ENCODE measurements at places on chromosomes 3 and 15.

- no peak for DNase-seq
These were observed 187.9 kb downstream of the GHSR start for GRCh38 chr3:172260381-172260780.

- no peak for DNase-seq
These were observed 123.2 kb upstream of the RAP2B start for GRCh38 chr3:153038779-153039178.

DNA sequence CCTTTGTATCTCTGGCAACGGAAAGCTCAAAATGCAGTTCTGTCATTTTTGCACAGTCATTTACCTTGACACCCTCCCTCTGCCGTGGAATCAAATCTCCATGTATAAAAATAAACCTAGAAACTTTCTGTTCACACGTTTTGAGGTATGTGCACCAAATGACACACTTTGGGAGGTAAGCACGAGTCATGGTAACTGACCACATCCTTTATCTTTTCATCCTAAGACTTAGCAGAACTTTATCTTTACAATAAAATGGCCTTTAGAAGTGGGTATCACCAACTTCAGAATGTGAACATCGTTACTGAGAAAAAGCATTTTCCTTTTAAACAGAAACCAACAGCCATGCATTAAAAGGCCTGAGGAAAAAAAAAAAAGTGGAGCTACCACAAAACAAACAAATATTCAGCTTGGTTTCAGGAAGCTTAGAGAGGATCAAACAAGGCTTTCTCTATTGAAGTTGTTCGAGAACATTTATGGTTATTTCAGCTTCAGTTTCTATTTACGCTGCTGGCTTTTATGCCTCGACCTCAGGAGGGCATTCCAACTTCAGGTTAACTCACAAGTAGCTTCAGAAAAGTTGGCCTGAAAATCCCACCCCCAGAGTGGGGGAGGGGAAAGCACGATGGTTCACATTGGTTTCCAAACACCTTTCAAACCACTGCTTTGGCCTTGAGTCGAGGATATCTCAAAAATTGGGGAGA lies 171.1 kb upstream of the ICE2 start:
- peak; percentile 63 for DNase-seq

DNA sequence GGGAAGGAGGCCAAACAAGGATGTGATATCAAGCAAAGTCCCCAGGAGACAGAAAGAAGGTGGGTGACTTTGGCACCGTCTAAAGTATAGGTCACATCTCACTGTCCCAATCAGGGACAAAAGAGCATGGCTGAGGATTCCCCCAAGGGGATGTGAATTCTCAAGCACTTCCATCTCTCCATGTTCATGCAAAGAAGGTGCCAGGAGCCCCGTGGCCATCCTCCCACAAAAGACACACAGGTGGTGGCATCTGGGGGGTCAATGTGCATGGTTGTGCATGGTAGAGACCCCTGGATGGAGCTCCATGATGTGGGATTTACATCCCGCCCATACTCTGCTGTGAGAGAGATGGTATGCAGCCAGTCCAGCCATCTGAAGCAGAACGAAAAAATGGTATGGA lies 145.7 kb upstream of the CTDSPL start:
- no peak for DNase-seq

DNA sequence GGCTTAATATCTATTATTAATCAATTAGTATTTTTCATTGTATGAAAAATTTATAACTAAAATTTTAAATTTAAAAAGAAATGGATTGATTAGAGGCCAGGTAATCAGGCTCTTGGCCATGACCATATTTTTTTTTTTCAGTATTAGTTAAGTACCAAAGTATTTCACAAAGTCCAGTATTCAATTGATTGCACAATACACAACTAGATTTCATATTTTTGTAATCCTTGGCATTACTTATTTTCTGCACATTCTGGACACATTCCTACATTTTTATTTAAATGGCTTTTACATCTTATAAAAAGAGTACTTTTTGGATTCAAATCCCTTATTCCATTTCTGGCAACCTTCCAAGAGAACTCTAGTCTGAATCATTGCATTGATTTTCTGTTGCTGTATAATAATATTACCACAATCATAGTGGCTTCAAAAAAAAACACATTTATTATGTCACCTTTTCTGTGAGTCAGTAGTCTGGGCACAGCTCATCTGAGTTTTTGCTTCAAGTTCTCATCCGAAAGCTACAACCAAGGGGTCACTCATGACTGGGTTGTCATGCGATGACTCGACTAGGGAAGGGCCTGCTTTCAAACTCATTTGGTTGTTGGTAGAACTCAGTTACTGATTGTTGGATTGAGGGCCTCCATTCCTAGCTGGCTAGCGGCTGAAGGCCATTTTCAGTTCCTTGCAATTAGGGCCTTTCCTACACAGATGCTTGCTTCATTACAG lies 90.7 kb downstream of the CNTN6 start:
- DNase-seq = no peak

DNA sequence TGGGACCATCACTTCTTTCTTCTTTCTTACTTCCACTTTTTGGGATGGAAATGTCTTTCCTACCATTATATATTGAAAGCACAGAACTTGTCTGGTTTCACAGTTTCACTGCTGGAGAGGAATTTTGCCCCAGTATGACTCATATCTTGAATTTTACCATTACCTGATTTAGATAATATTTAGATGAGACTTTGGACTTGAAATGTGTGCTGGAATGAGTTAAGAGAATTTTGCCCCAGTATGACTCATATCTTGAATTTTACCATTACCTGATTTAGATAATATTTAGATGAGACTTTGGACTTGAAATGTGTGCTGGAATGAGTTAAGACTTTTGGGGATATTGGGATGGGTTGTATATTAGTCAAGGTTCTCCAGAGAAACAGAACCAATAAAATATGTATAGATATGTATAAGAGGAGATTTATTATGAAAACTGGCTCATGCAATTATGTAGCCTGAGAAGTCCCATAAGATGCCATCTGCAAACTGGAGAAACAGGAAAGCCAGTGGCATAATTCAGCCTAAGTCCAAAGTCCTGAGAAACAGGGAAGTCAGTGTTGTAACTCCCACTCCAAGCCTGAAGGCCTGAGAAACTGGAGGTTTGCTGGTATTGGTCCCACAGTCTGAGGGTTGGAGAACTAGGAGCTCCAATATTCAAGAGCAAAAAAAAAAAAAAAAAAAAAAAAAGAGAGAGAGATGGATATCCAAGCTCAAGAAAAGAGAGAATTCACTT lies 1029.2 kb downstream of the EPHA3 start:
- DNase-seq = no peak

GRCh38 chr3:100779480-100779879 lies 70.2 kb downstream of the TFG start:
- no peak for DNase-seq

GRCh38 chr3:196220991-196221390 lies 4.7 kb downstream of the SLC51A start:
- no peak for DNase-seq

DNA sequence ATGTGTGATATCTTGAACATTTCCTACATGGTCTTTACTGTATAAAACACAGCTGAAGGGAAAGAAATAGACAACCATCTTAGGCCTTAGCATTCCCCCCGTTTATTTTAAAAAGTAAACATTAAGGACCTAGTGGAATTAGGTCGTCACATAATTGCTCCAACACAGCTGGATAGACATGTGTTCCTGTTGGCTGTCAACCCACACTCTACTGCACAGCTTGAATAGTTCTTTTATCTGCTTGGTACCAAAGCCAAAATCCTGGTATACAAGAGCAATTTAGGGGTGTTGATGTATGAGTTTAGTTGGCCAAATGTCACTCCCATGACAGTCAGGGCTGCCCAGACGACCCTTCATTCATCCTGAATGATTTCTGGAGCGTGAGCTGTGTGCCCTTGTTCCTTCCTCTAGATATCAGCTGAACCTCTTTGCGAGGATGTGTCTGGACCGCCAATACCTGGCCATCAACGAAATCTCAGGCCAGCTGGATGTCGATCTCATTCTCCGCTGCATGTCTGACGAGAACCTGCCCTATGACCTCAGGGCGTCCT lies 179.7 kb downstream of the ITPR1 start:
- DNase-seq = no peak

GRCh38 chr3:51733859-51734571 lies 27.1 kb downstream of the GRM2 start:
- no peak for DNase-seq

- DNase-seq = no peak
These were observed 19.2 kb upstream of the MFGE8 start for GRCh38 chr15:88932271-88932874.

DNA sequence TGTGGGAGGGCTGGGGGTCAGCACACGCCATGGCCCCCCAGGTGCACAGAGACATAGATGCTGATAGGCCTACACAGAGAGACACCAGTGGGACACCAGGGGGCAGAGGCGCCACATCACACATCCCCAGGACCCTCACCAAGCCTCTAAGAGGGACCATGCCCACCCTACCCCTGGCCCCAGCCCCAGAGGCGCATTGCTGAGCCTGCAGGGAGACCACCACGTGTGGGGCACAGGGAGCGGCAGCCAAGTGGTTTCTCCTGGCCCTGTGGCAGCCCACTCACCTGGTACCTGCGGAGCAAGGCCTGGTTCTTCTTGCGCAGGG lies 1.2 kb downstream of the CCDC9B start:
- DNase-seq = no peak

DNA sequence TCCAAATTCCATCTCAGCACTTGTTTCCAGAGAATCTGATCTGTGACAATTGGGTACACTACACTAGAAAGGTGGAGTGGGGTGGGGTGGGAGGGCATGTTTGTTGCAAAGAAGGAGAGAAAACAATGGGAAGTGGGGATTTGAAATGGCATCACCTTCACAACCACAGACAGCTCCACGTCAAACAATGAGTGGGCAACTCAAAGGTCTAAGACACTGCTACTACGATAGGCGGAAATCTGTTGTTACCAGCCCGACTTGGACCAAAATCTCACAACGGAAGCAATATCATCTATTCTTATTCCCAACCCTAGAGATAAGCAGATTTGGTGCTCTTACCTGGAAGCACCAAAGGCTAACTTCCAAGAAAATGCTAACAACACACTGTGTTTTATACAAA lies 3.3 kb downstream of the CYP19A1 start:
- no peak for DNase-seq

GRCh38 chr3:57652203-57652602 lies 40.7 kb downstream of the DENND6A start:
- DNase-seq = no peak

GRCh38 chr3:31274326-31275024 lies 258.2 kb upstream of the STT3B start:
- DNase-seq = no peak

DNA sequence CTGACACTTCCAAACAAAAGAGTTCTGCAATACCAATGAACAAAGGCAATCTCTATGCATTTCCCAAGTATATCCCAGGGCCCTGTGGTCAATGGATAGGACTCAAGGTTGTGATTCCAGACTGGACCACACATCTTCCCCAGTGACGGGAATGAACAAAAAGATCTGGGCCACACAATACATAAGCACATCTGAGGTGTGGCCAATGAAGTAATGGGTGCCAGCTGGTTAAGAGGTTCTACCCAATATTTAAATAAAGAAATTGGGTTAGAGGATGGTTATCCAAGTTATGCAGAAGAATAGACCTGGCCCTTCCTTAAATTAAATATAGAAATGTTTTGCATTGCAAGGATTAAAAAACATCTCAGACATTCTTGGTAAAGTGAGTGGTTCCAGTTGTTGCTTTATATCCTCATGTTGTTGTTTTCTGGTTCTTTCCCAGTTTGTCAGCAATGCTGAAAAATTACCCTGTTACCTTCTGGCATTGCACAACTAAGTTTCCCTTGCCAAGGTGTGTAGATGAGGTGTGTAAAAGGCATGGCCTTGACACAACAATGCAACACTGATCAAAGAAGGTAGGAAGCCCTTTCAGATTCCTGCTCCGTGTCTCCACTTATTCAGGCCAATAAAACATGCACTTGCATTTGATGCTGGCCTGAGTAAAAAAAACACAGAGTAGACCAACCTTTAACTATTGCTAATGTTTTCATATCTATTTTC lies 86.5 kb downstream of the PRICKLE2 start:
- no peak for DNase-seq

GRCh38 chr3:65597226-65597951 lies 441.3 kb downstream of the MAGI1 start:
- no peak for DNase-seq

DNA sequence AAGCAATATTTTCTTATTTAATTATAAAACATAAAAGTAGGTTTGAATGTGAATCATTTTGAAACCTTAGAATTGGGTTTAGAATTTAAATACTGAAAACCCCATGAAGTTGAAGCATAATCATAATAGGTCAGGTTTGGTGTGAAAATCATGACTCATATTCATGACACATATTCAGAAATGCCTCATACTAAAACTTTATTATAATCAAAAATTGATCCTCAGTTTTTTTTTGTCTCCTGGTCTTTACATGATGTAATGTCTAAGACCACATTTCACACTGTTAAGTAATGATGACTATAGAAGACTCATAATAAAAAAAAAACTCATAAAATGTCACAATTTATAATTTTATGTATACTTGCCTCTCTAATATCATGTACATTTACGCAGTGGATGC lies 190.4 kb downstream of the FOXP1 start:
- DNase-seq = peak; percentile 27

GRCh38 chr3:35899245-35899644 lies 259.9 kb downstream of the ARPP21 start:
- no peak for DNase-seq

DNA sequence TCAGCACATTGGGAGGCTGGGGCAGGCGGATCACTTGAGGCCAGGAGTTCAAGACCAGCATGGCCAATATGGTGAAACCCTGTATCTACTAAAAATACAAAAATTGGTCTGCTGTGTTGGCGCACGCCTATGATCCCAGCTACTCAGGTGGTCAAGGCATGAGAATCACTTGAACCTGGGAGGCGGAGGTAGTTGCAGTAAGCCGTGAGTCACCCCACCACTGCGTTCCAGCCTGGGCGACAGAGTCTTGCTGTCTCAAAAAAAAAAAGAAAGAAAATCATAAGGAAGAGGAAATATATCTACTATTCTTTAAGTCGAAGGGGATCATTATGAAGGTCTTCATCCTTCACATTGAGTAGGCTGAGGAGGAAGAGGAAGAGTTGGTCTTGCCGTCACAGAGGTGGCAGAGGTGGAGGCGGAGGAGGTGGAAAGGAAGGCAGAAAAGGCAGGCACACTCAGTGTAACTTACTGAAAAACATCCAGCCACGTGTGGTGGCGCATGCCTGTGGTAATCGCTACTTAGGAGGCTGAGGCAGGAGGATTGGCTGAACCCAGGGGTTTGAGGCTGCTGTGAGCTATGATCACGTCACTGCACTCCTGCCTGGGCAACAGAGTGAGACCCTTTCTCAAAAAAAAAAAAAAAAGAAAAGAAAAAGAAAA lies 14.2 kb downstream of the CSK start:
- DNase-seq = peak; percentile 48

GRCh38 chr15:39448409-39448808 lies 132.5 kb upstream of the THBS1 start:
- no peak for DNase-seq

GRCh38 chr15:101479851-101480612 lies 9.5 kb downstream of the PCSK6 start:
- DNase-seq = no peak

GRCh38 chr15:36362509-36362915 lies 216.9 kb upstream of the CDIN1 start:
- DNase-seq = no peak

GRCh38 chr15:51390241-51390965 lies 48.9 kb downstream of the GLDN start:
- DNase-seq = no peak

GRCh38 chr3:193614430-193614829 lies 21.4 kb downstream of the OPA1 start:
- no peak for DNase-seq

- DNase-seq = no peak
These were observed 27.6 kb downstream of the FOXL2 start for GRCh38 chr3:138919325-138919724.

GRCh38 chr15:85361323-85361722 lies 19.1 kb upstream of the AKAP13 start:
- no peak for DNase-seq

Data from CD4-positive, alpha-beta T cell treated with Interleukin-10 for 1 hour (primary cell).